ENCODE measurements at places on chromosomes 12 and 14.

- no peak for DNase-seq
Observed at GRCh38 chr12:116582610-116583009, 23.4 kb downstream of the MAP1LC3B2 start.

DNA sequence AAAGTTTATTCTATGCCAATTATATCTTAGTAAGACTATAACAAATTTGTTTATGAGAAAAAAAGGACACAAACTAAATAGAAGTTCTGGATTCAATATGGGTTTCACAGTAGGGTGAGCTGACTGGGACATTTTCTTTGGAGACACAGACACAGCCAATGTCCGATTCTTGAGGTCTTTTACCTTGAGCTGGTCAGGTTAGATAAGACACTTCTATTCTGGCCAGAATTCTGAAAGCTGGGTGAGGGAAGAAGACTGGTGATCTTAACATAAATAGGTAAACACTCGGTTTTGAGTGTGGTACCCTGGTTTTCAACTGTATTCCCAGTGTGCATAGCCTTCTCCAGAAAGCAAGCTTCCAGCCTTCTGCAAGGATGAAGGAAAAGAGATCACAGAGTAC, 10.0 kb downstream of the ATP2B1 start:
- DNase-seq, result no peak

GRCh38 chr12:109016978-109017377, 3.9 kb downstream of the SVOP start:
- no peak for DNase-seq

- DNase-seq, result no peak
Observed at GRCh38 chr12:118373616-118374015, 909 bp upstream of the TAOK3 start.

GRCh38 chr12:124607681-124608425, 40.4 kb upstream of the NCOR2 start:
- DNase-seq, result no peak

DNA sequence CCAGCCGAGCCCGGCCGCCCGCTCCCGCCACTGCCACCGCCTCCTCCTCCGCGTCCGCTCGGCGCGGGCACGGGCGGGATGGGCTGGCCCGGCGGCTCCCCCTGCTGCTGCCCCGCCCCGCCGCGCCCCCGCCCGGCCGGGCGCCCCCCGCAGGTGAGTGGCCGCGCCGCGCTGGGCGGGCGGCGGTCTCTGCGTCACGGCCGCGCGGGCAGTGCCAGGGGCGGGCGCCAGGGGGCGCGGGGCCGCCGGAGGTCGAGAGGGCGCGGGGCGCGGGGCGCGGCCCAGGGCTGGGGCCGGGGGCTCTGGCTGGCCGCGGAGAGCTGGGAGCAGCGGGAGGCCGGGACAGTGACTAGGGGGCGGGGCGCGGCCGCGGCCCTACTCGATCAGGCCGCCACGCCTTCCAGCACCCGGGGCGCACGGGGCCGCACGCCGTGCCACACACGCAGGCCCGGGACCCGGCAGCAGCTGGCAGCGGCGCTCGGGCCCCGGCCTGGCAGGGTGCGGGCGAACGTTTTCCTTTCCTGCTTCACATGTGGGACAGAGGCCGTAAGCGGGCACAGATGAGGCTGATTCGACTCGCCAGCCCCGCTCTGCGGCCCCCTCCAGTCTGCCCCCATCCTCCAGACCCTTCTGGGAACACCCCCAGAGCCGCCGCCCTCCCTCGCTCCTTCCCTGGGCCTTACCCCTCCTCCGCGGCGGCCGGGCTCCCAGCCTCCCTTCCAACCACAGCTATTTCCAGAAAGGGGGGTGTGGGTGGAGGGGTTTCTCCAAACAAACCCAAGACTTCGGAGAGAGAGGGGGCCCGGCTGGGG, 2.4 kb upstream of the TNS2 start:
- peak; percentile 77 for DNase-seq

GRCh38 chr14:72164420-72165228, 232.4 kb downstream of the RGS6 start:
- no peak for DNase-seq

DNA sequence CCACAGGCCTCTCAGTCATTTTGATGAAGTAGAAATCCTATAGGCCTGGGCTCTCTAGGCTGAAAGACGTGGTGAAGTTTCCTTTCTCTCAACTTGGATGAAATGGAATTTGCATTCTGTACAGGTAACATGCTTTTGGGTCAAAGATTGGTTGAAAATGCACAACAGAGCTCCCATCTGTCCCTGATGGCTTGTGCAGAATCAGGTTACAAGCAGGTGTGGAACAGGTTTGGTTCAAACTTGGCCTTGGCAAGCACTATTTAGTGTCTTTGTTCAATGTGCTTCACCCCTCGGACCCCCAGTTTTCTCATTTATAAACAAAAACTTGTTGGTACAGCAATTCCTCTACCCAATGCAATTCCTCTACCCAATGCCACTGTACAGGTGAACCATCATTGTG, 1493.0 kb downstream of the AACS start:
- no peak for DNase-seq

- no peak for DNase-seq
Observed at GRCh38 chr12:1170411-1170810, 179.4 kb downstream of the ERC1 start.

- no peak for DNase-seq
Observed at GRCh38 chr14:67971627-67972625, 152.3 kb downstream of the RAD51B start.

- peak; percentile 21 for DNase-seq
Observed at GRCh38 chr14:21868442-21869046, 194.9 kb upstream of the OR4E1 start.

DNA sequence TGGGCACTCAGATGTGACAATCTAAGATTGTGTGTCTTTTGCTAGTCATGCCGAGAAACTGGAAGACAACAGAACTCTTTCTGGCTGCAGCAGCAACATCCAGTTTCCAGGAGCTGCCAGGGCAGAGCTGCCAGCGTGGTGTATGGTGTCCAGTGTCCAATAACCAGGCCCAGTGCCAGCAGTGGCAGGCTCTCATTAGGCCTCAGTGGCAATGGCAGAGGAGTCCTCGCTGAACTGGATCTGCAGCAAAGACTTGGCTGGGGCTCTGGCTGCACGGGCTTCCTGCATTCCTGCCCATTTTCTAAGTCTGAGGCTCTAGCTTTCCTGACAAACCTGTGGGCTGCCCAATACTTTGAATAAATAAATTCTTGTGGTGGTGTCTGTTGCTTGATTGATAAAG, 26.2 kb upstream of the PPM1A start:
- peak; percentile 85 for DNase-seq

- no peak for DNase-seq
Observed at GRCh38 chr12:115920395-115921183, 356.9 kb downstream of the MED13L start.

- no peak for DNase-seq
Observed at GRCh38 chr12:75161488-75161887, 48.2 kb downstream of the KCNC2 start.

DNA sequence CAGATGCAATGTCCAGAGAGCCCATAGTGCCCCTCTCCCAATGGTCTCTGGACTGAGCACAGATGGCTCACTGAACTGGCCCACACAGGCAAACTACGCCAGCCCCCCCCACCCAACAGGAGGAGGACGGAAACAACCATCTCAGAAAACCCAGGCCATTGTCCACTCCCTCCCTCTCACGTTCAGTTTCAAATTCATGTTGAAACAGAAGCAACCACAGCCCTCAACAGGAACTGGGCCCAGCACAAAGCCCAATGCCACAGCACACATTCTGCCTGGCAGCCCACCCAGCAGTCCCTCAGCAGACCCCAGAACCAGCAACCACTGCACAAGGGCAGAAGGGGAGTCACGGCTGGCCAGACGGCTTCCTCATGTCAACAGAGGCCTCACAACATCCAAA, 10.6 kb downstream of the CCDC88C start:
- no peak for DNase-seq

- peak; percentile 37 for DNase-seq
Observed at GRCh38 chr12:117063162-117063911, 35.9 kb downstream of the TESC start.

GRCh38 chr14:102516531-102517391, 7.2 kb upstream of the ANKRD9 start:
- DNase-seq, result no peak
